ENCODE measurements at places on chromosomes 5 and 9. TPM values are rescaled to one million over a fixed set of nuclear protein-coding genes. Genes with fewer than 3 reads are reported as not detected.

The CAVIN4 gene
- polyA plus RNA-seq, result 0.95 TPM

The C9 gene
- not detected for polyA plus RNA-seq

The SERF1A gene
- not detected for polyA plus RNA-seq

The CSNK1A1 gene
- 105 TPM for polyA plus RNA-seq

The DBH gene
- polyA plus RNA-seq, result not detected

All from small intestine (tissue), 16 donors.